ENCODE measurements at places on chromosomes 1 and 21.

- DNase-seq = no peak
Measured at GRCh38 chr1:201302163-201303152, 19.2 kb downstream of the PKP1 start.

GRCh38 chr1:7573481-7573880 is 197.6 kb upstream of the VAMP3 start:
- DNase-seq = no peak

- peak; percentile 87 for DNase-seq
Measured at GRCh38 chr1:155062702-155063411, 683 bp upstream of the EFNA4 start.

DNA sequence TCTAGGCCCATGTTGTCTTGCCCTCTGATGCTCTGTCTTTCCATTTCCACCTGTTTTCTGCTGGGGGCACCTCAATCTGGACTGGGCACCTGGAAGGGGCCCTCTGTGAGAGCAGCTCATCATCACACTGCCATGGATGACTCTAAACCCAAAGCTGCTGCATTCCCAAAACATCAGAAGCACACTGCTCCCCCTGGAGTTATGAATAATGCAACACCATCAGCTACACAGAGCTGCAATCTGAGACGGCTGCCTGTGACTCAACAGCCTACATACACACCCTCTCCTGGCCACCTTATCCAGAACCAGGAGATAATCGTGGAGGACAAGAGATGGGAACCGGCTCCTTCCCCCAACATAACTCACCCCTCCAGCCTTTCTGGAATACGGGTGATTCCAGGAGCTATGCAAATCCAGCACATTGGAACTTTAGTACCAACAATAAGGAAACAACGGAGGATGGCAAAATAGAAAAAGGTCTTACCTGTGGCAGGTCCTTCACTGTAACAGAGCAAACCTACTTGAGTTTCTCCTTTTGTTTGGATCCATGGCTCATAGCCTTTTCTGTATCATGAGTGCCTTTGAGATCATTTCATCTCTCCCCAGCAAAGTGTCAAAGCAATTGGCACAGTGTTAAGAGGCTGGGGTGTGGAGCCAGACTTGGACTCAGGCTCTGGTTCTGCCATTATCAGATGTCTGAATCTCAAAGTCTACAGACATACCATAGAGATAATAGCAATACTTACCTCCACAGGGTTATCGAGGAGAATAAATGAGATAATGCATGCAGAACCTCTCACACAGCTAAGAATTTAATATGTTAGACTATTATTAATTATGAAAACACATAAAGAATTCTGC is 29.3 kb downstream of the AK2 start:
- peak; percentile 85 for DNase-seq

- DNase-seq = no peak
Measured at GRCh38 chr1:116496380-116496779, 74.4 kb downstream of the CD58 start.

DNA sequence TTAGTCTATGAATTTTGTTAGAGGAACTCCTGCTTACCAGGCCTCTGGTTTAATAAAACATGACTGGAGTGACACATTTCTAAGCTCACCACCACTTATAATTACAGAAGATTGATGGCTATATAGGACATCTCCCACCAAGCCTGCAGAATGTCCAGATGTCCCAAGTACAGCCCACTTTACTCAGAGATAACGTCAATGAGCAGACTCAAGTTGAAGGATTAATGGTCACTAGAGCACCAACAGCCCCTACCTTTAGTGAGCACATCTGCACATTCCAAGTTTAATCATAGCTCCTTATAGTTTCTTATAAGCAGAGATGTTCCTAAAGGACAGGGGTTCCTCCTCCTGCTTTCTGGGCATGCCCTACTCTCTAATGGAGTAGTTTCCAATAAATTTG is 37.4 kb upstream of the IL20 start:
- no peak for DNase-seq

DNA sequence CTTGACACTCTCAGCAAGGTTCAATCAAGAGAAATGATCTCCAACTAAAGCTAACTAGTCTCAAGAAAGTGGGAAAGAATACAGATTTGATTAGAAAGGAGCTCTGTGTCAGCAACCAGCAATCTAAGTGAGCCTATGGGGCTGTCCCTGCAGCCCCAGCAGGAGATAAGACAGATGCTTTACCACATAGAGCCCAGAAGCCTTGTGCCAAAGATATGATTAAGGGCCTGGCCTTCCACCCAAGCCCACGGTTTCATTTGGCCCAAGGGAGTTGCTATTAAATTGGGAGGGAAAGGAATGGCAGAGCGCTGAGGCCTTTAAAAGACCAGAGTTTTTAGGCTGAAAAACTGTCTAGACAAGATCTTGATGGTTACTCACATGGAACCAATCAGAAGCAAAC is 74.8 kb downstream of the HLCS start:
- no peak for DNase-seq

- no peak for DNase-seq
Measured at GRCh38 chr1:172477216-172477615, 33.3 kb upstream of the PIGC start.

GRCh38 chr1:204513117-204513716 is 3.0 kb upstream of the MDM4 start:
- DNase-seq = no peak

DNA sequence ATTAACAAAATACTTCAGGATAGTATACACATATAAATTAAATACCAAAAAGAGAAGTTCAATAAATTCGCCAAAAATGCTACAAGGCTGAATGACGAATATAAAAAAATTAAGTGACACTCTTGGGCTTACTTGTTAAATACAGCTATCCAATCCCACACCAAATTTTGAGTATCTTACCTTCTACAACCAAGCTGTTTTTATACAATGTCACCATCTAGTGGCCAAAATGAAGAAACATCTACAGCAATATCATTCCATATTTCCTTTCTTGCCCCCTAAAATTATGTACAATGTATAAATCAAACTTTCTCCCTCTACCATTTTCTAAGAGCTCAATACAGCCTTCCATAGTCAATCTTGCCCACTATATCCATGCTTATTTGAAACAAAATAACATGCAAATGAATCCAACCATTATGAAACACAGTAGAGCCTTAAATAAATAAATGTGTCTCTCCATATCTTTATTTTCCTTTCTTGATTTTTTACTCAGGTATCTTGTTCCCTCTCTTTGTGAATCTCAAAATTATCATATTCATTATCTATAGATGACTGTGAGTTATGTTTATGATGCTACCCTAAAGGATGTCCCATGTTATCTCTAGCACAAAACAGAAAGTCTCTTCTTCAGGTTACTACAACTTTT is 86.3 kb downstream of the ACBD6 start:
- DNase-seq = peak; percentile 40

GRCh38 chr1:113057006-113057405 is 16.0 kb upstream of the LRIG2 start:
- DNase-seq = no peak

GRCh38 chr1:4797016-4797410 is 142.6 kb downstream of the AJAP1 start:
- no peak for DNase-seq

DNA sequence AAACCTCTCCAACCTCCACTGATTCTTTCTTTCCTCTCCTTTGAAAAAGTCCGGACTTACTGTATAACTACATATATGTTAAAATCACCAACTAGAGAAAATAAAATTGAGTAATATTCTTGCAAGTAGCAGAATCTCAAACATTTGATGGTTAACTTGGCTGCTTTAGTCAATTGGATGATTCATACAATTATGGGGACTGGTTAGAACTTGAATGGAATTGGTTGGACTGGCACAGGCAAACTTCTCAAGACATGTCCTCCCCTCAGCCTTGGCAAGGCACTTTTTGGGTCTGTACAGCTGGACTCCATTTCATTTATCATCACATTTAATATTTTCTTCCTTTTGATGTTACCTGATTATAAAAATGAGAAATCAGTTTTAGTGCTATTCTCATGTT is 6.5 kb downstream of the WLS start:
- DNase-seq = no peak

DNA sequence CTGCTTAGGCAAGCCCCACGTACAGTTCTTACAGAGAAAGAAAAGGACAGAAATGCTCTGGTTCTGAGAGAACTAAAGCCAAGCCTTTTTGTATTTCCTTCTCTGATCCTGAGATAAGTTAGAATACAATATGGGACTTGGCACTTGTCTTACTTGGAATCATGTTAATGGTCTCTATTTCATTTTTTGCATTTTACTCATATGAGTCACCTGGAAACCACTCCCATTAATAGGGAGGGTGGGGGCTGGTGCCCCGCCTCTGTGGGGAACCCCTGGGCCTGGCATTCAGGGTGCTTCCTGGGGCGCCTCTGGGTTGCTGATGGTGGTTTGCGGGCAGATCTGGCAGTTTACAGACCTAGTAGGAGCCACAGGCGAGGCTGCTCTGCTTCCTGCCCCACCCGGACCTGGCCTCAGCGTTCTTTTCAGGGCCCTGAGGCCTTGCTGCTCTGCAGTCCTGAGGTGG is 26.7 kb downstream of the TSPAN2 start:
- DNase-seq = no peak

DNA sequence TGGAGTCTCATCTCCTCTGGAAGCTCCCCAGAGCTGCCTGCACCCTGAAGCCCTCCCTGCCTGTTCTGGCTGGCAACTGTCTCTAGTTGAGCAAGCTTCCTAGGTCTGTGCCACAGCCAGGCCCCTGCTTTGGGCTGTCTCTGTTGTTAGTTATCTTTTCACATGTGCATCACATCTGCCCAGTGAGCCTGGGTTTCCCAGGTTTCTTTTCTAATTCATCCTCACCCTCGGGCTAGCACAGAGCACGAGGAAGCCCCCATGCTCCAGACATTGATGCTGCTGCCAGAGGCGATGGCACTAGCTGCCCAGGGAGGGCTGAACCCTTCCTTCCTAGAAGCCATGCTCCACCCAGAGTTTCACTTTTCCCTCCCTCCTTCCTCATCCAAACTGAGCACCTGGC is 27.2 kb downstream of the RASSF5 start:
- no peak for DNase-seq

DNA sequence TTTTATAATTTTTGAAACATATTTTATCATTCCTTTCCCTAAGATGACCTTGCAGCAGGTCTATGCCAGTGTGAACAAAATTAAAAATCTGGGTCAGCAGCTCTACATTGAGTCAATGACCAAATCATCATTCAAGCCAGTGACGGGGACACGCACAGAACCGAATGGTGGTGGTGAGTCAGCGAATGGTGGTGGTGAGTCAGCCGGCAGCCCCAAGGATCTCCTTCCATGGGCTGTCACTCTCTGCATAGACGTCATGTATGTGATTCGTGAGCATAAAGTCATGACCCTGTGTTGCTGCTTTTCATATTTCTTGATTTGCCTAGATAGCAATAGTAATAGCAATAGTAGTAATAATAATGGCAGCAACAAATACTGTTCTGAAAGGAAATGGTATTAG is 26.3 kb downstream of the PER3 start:
- DNase-seq = no peak

- no peak for DNase-seq
Measured at GRCh38 chr1:244598611-244599010, 54.3 kb upstream of the DESI2 start.

GRCh38 chr1:175514387-175514953 is 228.9 kb downstream of the TNR start:
- no peak for DNase-seq

- DNase-seq = no peak
Measured at GRCh38 chr1:172670791-172671190, 11.9 kb downstream of the FASLG start.

- DNase-seq = no peak
Measured at GRCh38 chr1:212685429-212685828, 14.2 kb downstream of the BATF3 start.

DNA sequence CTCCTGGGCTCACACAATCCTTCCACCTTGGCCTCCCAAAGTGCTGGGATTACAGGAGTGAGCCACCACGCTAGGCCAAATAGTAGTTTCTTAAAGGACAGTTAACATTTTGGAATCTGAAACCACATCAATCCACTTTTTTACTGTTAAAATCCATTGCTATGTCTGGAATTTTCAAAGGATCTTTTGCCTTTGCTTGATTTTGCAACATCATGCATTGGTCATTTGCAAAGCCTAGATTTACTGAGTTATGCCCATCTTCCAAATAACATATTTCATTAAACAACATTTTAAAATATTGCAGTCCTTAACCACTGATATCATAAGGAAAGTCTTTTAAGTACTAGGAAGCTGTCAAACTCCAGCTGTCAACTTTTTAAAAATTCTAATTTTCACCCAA is 3.3 kb downstream of the POGZ start:
- no peak for DNase-seq
